ENCODE measurements at places on chromosomes 3 and 15. TPM values are rescaled to one million over a fixed set of nuclear protein-coding genes. Genes with fewer than 3 reads are reported as not detected.

GOLGA8T gene
- not detected for total RNA-seq

HRG gene
- total RNA-seq = not detected

CLDN18 gene
- total RNA-seq = not detected

DNAJB11 gene
- 91.1 TPM for total RNA-seq

DPH6 gene
- total RNA-seq = 7.3 TPM

TRH gene
- total RNA-seq = not detected

ROBO1 gene
- total RNA-seq = 43.7 TPM

ZNF770 gene
- total RNA-seq = 33.8 TPM

LTK gene
- 1.0 TPM for total RNA-seq

PP2D1 gene
- total RNA-seq = not detected

GRCh38 chr15:101288905-101289513, 6.0 kb downstream of the SNRPA1 start:
- peak overlapping the region; percentile 34 for H3K27ac ChIP-seq
- no peaks in the 10 kb centered on the region for H3K27me3 ChIP-seq
- no peak overlapping the region for H3K4me3 ChIP-seq
- no peak for DNase-seq
- peaks cover 11% of the 10 kb centered on the region for H3K36me3 ChIP-seq

DNA sequence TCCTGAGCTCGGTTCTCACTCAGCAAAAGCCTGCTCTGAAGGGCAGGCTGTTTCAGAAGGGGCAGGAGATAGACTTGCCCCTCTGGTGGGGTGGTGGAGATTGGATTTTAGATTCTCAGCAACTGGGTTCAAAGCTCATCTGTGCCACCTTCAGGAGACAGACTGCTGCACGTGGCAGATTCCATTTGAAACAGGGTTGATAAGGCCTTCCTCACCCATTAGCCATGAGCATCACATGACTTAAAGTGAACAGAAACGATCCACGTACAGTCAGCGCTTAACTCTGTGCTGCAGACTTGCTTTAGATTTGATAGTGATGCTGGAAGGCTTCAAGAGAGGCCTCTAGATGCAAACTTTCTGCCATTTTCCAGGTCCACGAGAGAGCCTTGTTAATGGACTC, 35.0 kb upstream of the MGLL start:
- H3K36me3 ChIP-seq = no peaks in the 10 kb centered on the region
- no peak overlapping the region for H3K27ac ChIP-seq
- H3K4me3 ChIP-seq = no peak overlapping the region
- no peaks in the 10 kb centered on the region for H3K27me3 ChIP-seq

- no peak overlapping the region for H3K4me3 ChIP-seq
- H3K27ac ChIP-seq = no peak overlapping the region
- H3K36me3 ChIP-seq = peaks cover 2% of the 10 kb centered on the region
- peaks cover 33% of the 10 kb centered on the region for H3K4me1 ChIP-seq
These were observed 233.3 kb downstream of the OPA1 start for GRCh38 chr3:193826159-193826795.

DNA sequence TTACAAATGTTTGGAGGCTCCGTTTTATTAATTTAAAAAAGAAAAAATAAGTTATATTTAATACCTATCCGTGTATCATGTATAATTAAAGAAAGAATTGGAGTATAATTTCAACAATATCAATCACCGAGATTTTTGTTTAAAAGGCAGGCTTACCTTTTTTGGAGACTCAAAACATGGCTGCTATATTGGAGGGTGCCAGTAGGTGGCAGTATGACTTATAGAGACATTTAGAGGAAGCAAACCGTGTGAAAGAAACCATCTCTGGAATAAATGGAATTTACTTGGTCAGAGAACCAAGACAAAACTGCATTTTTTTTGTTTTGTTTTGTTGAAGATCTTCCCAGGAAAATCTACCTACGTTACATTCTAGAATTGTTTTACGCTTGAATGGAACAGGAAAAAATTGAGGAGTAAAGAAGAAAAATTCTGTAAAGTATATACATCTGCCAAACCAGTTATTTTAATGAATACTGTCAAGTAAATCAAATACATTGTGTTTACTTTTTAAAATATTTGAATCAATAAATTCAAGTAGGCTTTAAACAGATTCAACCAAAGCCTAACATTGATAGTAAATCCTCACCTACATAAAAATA, 802.6 kb upstream of the ALCAM start:
- H3K36me3 ChIP-seq = no peaks in the 10 kb centered on the region
- H3K27ac ChIP-seq = no peak overlapping the region
- H3K4me3 ChIP-seq = no peak overlapping the region
- DNase-seq = no peak
- H3K27me3 ChIP-seq = no peaks in the 10 kb centered on the region

GRCh38 chr15:26870346-26870745, 3.5 kb downstream of the GABRA5 start:
- peaks cover 45% of the 10 kb centered on the region for H3K27me3 ChIP-seq
- no peaks in the 10 kb centered on the region for H3K36me3 ChIP-seq
- DNase-seq = no peak

DNA sequence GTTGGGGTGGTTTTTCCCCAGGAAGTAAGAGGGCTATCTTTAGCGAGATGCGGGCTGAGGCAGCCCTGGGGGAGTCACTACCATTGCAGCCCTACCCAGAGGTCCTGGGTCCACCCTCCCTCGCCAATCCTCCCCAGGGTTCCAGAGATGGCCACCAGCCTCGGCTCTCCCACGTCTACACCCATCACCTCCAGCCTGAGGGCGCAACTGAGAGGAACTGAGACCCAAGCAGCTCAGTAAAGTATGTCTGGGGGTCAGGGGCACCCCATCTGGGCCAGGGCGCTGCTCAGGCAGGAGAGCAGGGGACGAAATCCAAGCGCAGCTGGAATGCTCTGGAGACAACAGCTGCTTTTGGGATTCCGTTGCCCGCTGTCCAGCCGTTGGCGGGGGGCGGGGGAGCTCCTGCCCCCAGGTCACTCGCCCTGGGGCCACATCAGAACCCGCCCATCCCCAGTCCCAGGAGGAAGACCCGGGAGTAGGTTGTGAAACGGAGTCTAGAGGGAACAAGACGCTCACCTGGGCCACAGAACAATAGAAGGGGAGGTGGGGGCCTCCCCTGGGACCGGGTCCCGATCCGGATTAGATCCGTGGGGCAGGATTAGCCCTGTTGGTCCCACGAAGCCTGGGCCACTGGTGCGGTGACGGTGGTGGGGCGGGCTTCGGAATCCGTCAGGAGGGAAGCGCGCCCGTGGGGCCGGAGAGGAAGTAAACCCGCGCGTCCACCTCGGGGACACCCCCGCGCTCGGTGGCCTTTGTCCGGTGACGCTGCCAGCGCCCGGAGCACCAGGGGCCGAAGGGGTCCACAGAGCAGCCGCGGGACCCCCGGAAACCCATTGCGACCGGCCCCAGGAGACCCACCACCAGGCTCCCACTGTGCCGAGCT, 1.4 kb upstream of the NDUFAF3 start:
- peak overlapping the region; percentile 90 for H3K4me3 ChIP-seq
- DNase-seq = peak; percentile 86
- H3K36me3 ChIP-seq = peaks cover 14% of the 10 kb centered on the region
- H3K4me1 ChIP-seq = peaks cover 55% of the 10 kb centered on the region
- H3K27me3 ChIP-seq = no peaks in the 10 kb centered on the region
- peak overlapping the region; percentile 92 for H3K27ac ChIP-seq

GRCh38 chr3:146106986-146107385, 54.0 kb downstream of the PLOD2 start:
- H3K36me3 ChIP-seq = peaks cover 33% of the 10 kb centered on the region
- peaks cover 9% of the 10 kb centered on the region for H3K4me1 ChIP-seq
- H3K27ac ChIP-seq = no peak overlapping the region

GRCh38 chr15:100779331-100780207, 100.1 kb upstream of the ALDH1A3 start:
- H3K4me1 ChIP-seq = peaks cover 7% of the 10 kb centered on the region
- peak; percentile 53 for DNase-seq
- no peaks in the 10 kb centered on the region for H3K27me3 ChIP-seq

DNA sequence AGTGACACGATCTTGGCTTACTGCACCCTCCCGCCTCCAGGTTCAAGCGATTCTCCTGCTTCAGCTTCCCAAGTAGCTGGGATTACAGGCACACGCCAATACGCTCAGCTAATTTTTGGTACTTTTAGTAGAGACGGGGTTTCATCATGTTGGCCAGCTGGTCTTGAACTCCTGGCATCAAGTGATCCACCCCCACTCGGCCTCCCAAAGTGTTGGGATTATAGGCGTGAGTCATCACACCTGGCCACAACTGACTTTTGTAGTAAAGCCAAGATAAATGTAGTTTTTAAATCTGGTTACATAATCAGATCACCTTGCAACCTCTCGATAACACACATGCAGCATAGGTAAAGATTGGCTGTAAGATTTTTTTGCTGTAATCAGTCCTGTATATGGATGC, 657.5 kb upstream of the DPPA4 start:
- no peak for DNase-seq
- H3K36me3 ChIP-seq = peaks cover 1% of the 10 kb centered on the region
- H3K27me3 ChIP-seq = peaks cover 2% of the 10 kb centered on the region
- no peak overlapping the region for H3K4me3 ChIP-seq

- no peaks in the 10 kb centered on the region for H3K27me3 ChIP-seq
- no peak for DNase-seq
- peaks cover 26% of the 10 kb centered on the region for H3K4me1 ChIP-seq
- no peak overlapping the region for H3K4me3 ChIP-seq
- H3K36me3 ChIP-seq = peaks cover 37% of the 10 kb centered on the region
These were observed 87.3 kb downstream of the MESD start for GRCh38 chr15:80902298-80902801.

GRCh38 chr15:80480909-80481308, 76.7 kb downstream of the ARNT2 start:
- H3K27me3 ChIP-seq = no peaks in the 10 kb centered on the region
- H3K36me3 ChIP-seq = peaks cover 7% of the 10 kb centered on the region
- H3K27ac ChIP-seq = peak overlapping the region; percentile 93
- peaks cover 91% of the 10 kb centered on the region for H3K4me1 ChIP-seq
- peak overlapping the region; percentile 49 for H3K4me3 ChIP-seq
- no peak for DNase-seq

GRCh38 chr3:192887047-192887446, 30.6 kb downstream of the MB21D2 start:
- H3K4me1 ChIP-seq = peaks cover 88% of the 10 kb centered on the region
- peak overlapping the region; percentile 32 for H3K4me3 ChIP-seq
- no peak for DNase-seq
- no peaks in the 10 kb centered on the region for H3K27me3 ChIP-seq

- H3K4me3 ChIP-seq = no peak overlapping the region
- peaks cover 50% of the 10 kb centered on the region for H3K4me1 ChIP-seq
- H3K27ac ChIP-seq = peak overlapping the region; percentile 76
These were observed 33.3 kb upstream of the FLNB start for GRCh38 chr3:57974796-57975388.

DNA sequence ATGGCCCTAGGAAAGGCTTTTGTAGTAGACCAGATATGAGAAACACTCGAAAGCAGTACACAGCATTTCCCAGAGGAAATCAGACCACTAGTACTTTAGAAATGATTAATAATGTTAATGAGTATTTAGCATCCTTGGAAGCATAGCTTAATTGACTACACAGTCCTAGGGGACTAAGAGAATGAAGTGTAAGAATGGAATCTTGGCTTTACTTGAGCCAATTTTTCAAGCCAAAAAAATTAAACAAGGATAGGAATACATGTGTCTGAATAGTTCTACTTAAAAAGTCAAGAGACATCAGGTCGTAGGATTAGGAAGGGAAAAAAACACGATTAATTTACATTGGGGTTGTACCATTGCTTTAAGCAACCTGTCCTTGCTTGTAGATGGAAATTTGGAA, 38.2 kb downstream of the DPPA2 start:
- H3K4me3 ChIP-seq = no peak overlapping the region
- peaks cover 10% of the 10 kb centered on the region for H3K4me1 ChIP-seq
- no peak overlapping the region for H3K27ac ChIP-seq
- no peaks in the 10 kb centered on the region for H3K36me3 ChIP-seq

DNA sequence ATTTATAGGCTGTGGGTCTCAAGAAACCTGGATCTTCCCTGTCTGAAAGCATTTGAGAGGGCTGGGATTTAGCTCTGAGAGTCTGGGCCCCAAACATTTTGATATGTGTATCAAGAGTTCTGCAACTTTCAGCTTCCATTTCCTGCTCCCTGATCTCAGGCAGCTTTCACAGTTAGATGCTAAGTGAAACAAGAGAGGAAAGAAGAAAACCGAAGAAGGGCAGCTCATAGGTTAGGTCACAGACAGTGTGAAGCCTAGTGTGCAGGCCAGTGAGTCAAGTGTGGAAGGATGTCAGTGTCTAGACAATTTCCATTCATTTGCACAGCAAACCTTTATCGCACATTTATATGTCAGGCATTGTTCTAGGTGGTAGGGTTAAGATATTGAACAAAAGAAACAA, 173.6 kb upstream of the PROK2 start:
- peaks cover 37% of the 10 kb centered on the region for H3K27me3 ChIP-seq
- no peak for DNase-seq
- peaks cover 14% of the 10 kb centered on the region for H3K4me1 ChIP-seq
- H3K4me3 ChIP-seq = no peak overlapping the region
- H3K27ac ChIP-seq = no peak overlapping the region
- H3K36me3 ChIP-seq = no peaks in the 10 kb centered on the region

Data from chondrocyte (in vitro differentiated cells).